Stimulated activated CD8-positive, alpha-beta memory T cell treated with anti-CD3 and anti-CD28 coated beads, Interleukin-7, amount 100 ng/mL, for 24 hours (primary cell): ENCODE measurements at places on chromosomes 5 and 9.

- no peak for DNase-seq
Measured at GRCh38 chr9:130311003-130311402, 45.4 kb downstream of the HMCN2 start.

- no peak for DNase-seq
Measured at GRCh38 chr9:136725612-136726011, 13.2 kb downstream of the DIPK1B start.

DNA sequence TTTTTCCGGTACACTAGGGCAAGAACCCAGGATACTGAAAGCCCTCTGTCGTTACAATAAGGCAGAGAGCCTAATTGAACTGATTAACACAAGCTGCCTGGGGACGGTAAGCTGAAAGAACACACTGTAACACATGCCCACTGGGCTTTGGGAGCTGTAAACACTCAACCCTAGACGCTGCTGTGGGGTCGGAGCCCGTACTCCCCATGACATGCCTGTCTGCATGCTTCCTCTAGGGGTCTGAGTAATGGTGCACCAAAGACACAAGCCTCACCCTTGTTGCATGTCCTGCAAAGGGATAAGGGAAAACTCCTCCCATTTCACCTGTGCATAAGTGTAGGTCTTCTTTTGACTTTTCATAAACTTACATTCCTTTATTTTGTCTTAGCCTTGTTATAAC lies 194.0 kb downstream of the FBXL7 start:
- DNase-seq, result no peak

DNA sequence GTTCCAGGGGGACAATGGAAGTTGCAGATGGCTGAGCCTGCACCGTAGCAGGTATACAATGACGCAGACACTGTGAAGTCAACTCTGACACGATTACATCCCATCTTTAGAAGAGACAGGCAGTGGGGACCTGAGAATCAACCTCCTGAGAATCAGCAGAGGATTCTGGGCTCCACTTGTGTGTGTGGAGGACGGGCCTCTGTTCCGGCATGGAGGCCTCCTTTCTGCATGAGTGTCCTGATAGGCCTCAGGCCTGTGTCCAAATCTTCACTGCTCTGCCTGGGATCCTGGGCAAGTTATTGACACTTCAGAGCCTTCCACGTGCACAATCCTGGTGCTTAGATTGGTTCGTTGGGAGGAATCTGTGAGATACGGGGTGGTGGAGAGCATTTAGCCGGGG lies 151.2 kb upstream of the COL5A1 start:
- no peak for DNase-seq

GRCh38 chr9:116927726-116928125 lies 240.6 kb downstream of the TRIM32 start:
- no peak for DNase-seq

- DNase-seq, result no peak
Measured at GRCh38 chr9:93187047-93187446, 3.1 kb downstream of the WNK2 start.

DNA sequence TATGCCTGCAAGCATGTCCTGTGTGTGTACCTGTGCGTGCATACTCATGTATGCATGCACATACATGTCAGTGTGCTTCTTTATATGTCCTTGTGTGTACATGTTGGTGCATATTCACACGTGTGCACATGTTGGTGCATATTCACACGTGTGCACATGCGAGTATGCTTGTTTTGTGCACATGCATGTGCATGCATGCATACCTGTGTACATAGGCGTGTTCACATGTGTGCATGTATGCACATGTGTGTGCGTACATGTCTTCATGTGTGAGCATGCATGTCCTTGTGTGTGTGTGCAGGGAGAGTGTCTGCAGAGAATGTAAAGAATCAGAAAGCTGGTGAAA lies 72.2 kb upstream of the FCN2 start:
- DNase-seq, result no peak

DNA sequence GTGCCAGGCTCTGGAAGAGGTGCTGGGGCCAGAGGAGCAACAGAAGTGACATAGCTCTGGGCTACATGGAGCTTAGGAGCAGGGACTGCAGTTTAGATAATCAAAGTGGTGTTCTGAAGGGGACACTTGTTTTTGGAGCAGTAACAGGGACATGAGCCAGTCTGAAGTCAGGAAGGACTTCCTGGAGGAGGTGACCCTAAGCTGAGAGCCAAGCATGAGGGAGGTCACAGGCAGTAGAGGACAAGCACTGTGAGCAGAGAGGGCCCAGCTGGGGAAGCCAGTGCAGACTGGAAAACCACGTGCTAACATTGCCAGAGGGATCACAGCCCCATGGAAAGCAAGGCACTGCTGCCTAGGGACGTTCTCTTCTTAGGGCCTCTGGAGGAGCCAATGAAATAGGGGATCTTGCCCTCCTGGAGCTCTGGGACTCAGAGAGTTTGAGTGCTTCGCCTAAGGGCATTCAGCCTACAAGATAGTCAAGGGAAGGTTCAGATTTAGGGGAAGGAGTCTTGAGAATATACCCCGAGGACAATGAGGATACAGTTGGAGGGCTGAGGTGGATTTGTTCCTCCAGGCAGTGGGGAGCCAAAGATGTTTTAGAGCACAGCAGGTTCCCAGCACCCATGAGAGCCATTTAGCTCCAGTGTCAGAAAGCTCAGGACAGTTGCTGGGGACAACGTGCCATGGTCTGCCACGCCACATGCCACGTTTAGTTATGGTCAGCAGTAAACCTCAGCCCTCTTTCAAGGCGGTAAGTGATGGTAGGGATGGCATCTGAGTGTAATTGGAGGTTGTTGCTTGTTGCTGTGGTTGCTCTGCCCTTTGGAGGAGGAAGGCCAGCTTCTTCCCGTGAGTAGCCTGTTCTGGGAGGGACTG lies 40.5 kb upstream of the SH3PXD2B start:
- no peak for DNase-seq

GRCh38 chr5:172834415-172835289 lies 601 bp downstream of the ERGIC1 start:
- no peak for DNase-seq

DNA sequence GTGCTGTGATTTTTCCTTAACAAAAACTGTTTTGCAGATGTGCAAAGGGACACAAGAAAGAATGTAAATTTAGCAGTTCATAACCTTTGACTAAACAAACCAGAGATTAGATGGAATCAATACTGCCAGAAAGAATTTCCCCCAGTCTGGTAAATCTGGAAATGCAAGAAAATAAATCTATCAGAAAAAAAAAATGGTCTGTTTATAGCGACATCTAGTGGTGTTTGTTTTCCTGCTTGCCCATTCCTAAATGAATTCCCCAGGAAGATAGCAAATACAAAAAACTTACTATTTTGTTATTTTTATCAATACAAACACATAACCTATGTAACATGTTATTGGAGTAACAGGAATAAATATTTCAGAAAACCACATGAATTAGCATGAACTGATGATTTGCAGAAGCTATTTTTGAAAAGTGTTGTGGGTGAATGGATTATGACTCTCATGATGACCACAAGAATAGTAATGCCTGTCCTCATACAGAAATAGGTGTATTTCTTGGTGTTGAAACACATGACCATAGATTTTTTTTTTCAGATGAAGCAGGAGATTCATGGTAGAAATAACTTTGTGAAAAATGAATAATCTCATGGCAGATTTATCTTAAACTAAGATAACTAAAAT lies 1703.8 kb downstream of the MAT2B start:
- DNase-seq, result no peak

- DNase-seq, result no peak
Measured at GRCh38 chr5:179195561-179196404, 135.6 kb downstream of the ZNF354C start.

DNA sequence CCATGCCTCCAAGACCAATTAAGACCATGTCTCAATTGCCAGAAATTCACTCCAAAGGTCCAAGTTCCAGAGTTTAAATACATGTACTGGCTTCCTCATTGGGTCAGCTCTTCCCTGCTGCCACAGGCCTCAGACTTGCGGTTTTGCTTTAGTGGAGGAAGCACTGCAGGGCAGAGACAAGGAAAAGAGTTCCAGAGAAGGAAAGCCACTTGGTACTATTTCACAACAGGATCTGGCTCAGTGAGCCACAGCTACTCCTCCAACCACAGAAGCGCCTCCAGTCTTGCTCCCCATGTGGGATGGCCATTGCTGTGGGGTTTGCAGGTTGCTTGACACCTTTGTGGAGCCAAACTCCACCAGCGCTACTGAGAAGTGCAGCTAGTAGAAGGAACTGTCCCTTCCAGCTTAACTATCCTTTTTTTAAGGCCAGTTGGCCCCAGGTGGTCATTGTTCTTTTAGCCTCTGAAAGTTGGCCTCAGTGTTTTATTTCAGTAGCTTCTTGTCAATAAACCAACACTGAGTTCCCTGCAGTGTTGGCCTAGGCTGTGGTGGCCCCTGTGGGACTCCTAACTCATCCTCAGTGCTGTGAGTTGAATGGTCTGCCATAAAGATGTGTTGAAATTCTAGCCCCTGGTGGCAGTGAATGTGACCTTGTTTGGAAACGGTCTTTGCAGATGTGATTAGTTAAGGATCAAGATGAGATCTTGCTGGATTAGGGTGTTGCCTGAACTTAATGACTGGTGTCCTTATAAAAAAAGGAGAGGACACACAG lies 93.7 kb upstream of the DAP start:
- no peak for DNase-seq

DNA sequence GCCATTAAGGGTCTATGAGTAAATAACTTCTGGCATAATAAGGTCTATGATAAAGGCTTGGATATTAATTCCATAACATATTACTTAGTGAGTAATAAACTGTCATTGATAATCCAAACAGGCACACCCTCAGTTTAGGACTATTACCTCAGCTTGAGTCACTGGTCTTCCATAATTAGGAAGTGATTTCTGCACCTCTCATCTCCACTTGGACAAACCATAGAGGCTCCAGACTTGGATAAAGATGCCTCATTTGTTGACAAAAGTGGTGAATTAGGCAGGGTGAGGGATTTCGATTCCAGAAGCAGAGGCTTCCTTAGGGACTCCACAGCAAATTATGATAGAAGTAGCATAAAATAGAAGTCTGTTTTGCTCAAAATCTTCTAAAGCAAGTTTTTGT lies 127.5 kb upstream of the MTAP start:
- no peak for DNase-seq

DNA sequence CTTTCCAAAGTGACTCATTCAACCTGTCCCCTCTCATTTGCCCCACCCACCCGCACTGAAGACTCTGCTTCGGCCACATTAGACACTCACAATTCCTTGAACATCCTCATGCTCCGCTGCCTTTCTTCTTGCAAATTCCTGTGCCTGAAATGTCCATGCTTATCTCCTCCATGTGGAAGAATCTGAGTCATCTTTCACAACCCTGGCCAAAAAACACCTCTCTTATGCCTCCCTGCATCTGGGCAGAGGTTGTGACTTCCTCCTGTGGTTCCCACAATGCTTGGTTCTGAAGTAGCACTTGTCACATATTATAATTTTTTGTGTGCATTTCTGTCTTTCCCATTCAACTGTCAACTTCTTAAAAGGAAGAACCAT lies 238.6 kb downstream of the ENC1 start:
- no peak for DNase-seq

GRCh38 chr5:95059636-95060035 lies 225.3 kb downstream of the MCTP1 start:
- DNase-seq, result no peak
